Ascending aorta (tissue), 2 donors: ENCODE measurements at places on chromosomes 11 and 22. TPM values are rescaled to one million over a fixed set of nuclear protein-coding genes. Genes with fewer than 3 reads are reported as not detected.

- DNase-seq, result no peak
These were observed 59.6 kb upstream of the CCDC89 start for GRCh38 chr11:85745626-85746025.

DNA sequence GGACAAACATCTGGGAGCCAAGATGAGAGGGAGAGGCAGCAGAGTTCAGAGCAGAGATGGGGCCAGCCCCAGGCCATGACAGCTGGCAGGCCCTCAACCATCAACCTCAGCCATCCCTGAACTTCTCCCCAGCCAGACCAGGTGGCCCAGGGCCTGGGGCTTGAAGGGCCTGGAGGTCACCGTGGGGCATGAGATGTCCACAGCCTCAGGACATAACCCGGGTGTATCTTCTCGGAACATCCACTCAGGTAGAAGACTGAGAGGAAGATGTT, 12.4 kb upstream of the SLC39A13 start:
- DNase-seq, result no peak

- no peak for DNase-seq
These were observed 150.7 kb downstream of the BLID start for GRCh38 chr11:121965330-121965729.

DNA sequence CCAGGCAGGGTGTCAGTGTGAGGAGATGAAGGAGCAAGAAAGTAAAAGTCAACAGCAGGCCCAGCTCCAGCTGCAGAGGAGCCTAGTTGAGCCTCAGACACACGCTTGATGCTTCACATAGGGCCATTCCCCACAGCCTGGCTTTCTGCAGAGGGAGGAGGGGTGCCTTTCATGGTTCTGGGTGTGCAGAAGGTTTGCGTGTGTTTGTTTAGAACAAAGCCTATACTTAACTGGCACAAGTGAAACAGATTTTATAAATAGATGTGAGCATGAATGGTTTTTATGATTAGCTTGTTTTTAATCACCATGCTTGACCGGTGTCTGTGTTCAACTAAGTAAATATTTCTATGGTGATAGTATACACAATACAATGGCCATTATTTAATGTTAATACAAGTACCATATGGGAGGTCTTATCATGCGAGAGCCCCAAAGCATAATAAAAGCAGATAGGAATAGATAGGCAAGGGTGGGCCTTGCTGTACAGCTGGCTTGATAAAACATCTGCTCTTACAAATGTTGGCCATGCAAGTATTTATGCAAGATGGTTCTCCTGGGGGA, 290.2 kb downstream of the ETS1 start:
- no peak for DNase-seq

DNA sequence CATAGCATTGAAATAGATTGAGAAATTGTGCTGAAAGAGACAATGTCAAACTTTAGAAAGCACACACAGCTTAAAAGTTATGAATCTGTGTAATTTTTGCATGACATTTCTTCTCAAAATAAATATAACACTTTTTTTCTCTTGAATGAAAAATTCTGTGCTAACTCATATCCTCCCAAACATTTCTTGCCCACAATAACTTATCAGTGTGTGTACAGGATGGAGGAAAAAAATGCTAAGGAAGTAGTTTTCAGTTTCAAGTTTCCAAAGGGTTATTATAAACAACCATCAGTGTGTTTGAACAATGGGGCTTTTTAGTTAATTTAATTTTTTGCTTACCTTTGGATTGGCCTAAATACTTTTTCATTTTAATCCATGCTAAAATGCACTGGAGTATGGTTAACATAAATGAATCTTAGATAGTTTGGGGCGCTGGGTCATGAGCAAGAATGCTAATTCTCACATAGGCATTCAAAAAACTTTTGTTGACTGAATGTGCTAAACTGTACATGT, 82.9 kb upstream of the ARHGAP20 start:
- no peak for DNase-seq

GRCh38 chr11:72061739-72062396, 18.5 kb downstream of the NUMA1 start:
- DNase-seq, result peak; percentile 5

GRCh38 chr11:78742430-78742829, 167.8 kb upstream of the NARS2 start:
- no peak for DNase-seq

GRCh38 chr22:17958166-17958565, 66.2 kb downstream of the MICAL3 start:
- DNase-seq, result no peak

- no peak for DNase-seq
These were observed 281.8 kb upstream of the PLET1 start for GRCh38 chr11:112542479-112542878.

GRCh38 chr11:92071660-92072059, 153.0 kb upstream of the FAT3 start:
- DNase-seq, result no peak

The BCO2 gene
- not detected for total RNA-seq

The XKR3 gene
- not detected for total RNA-seq

The LMO2 gene
- 56.0 TPM for total RNA-seq
